ENCODE measurements at places on chromosomes 4 and X.

DNA sequence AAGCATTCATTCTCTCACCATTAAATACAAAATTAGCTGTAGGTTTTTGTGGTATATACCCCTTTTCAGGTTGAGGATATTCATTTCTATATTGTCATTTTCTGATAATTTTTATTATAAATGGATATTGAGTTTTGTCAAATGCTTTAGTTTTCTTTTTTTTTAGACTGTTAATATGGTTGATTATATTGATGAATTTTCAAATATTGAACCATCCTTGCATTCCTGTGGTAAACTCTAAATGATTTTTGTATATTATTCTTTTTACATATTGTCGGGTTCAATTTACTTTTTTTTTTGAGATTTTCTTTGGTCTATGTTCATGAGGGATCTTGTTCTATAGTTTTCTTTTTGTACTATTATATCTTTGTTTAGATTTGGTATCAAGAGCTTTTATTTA, 165.1 kb downstream of the GPAT3 start:
- DNase-seq: no peak

- no peak for DNase-seq
Observed at GRCh38 chr4:177236886-177237285, 72.8 kb upstream of the NEIL3 start.

DNA sequence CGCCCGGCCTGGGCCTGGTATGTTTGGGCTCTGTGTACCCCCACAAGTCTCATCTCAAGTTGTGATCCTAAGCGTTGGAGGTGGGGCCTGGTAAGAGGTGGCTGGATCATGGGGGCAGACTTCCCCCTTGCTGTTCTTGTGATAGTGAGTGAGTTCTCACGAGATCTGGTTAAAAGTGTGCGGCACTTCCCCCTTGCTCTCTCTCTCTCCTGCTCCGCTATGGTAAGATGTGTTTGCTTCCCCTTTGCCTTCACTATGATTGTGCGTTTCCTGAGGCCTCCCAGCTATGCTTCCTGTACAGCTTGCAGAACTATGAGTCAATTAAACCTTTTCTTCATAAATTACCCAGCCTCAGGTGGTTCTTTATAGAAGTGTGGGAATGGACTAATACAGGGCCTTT, 53.0 kb downstream of the CHST7 start:
- DNase-seq: no peak

DNA sequence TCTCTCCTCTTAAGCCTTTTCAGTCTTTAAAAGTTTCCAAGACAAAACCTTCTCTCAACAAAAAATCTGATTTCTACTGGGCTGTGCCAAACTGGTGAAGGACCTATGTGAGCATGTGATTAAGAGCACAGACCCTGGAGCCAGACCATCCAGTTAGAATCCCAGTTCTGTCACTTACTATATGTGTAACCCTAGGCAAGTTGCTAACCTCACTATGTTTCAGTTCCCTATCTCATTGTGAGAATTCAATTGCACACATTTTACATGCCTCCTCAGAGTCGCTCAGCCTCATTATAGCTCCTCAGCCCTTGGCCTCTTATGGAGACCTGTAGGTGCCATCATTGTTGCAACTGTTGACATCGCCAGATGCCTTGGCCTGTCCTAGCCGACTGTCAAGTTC, 54.1 kb upstream of the VEGFD start:
- no peak for DNase-seq

DNA sequence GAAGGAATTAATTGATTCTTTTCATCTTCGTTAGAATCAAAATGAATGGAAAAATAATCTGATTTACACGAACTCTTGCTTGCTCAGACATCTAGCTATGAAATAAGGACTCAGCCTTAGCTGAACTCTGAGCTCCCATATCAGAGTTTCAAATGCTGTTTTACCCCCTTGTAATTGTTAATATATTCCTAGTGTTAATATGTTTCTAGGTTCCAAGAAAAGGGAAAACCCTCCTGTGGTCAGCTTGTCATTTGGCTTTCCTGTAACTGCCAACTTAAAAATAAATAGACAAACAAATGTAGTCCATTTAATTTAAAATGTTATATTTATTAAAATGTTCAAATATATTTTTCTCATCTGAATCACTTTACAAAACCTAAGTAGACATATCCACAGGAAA, 432.1 kb downstream of the ARHGAP24 start:
- no peak for DNase-seq

GRCh38 chrX:10761447-10761846, 141.1 kb upstream of the MID1 start:
- no peak for DNase-seq

GRCh38 chr4:188612659-188613058, 473.4 kb downstream of the TRIML1 start:
- DNase-seq: no peak

GRCh38 chr4:175125410-175126068, 207.4 kb downstream of the ADAM29 start:
- no peak for DNase-seq
